ENCODE measurements at places on chromosomes 6 and 20. TPM values are rescaled to one million over a fixed set of nuclear protein-coding genes. Genes with fewer than 3 reads are reported as not detected.
A peak's percentile ranks its signal among the peaks of the same experiment; 100 is the strongest.

DNA sequence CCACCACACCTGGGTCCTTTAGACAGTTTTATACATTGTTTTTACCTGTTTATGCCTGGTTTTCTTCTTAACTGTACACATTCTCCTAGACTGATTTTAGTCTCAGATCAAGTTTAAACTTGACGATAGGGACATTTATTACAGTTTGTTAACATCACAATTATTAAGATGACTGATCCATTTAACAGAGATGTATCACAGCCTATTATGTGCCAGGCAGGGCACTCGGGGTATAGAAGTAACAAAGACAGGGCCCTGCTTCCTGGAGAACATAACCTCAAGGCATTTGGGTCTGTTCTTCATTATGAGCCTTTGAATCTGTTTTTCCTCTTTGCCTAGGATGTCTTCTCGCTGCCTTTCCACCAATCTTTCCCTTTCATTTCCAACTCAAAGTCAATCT lies 380.5 kb downstream of the ESR1 start:
- no peak for DNase-seq

DNA sequence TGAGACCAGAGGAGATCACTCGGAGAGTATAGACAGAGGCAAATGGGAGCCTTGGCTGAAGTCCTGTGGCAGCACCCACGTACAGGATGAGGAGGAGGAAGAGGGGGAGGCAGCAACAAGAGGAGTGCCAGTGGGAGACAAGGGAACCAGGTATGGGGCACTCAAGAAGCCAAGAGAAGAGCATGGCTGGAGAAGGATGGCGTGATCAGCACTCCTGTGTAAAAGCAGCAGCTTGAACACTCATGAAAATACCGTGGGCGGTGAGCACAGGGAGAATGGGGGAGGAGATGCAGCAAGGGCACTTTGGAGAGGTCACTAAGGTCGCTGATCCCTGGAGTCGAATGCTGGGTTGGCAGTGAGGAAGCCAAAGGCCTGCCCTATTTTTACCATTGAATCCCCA lies 51.2 kb upstream of the PRND start:
- DNase-seq: peak; percentile 15

DNA sequence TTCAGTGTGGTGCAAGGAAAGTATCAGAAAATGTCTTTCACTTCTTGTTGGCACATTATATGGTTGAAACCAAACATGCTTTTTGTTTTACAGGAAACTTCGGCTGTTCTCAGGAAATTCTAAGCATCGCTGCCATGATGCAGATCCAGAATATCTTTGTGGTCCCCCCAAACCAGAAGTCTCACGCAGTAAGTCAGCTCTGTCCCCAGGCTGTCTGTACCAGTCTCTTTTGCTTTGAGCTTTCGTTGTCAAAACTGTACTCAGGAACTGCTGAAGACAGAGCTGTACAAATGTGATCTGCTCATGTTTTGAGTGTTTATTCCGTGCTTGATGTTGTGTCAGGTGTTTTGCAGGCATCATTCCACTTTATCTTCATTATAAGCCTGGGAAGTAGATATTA lies 59.6 kb downstream of the DHX35 start:
- DNase-seq: no peak

The VSTM2L gene
- total RNA-seq: 9.2 TPM

The TINAG gene
- total RNA-seq: not detected

DNA sequence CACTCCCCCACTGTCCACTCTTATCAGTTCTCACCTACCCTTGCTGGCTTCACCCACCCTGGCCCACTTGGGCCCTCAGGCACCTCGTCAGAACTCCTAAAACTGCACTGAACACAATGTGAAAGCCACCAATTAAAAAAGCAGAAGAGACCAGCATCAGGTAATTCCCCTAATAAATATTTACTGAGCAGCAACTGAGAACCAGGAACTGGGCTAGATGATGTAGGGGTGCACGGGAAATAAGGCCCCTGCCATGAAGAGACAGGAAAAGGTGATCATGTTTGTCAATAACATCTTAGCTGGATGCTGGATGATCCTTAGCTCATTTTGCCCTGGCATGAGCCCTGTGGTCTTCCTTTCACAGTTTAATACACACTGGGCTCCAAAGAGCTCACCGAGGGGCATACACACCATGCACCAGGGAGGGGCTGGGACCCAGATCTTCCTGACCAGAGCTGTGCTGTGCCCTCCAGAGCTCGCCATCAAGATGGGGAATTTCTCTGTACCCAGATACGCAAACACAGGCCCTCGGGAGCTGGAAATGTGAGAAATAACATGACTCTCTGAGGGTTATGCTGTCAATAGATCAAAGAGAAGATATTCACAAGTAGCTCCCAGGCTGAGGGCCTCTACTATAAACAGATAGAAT lies 113.6 kb upstream of the SLC22A16 start:
- no peak for DNase-seq

DNA sequence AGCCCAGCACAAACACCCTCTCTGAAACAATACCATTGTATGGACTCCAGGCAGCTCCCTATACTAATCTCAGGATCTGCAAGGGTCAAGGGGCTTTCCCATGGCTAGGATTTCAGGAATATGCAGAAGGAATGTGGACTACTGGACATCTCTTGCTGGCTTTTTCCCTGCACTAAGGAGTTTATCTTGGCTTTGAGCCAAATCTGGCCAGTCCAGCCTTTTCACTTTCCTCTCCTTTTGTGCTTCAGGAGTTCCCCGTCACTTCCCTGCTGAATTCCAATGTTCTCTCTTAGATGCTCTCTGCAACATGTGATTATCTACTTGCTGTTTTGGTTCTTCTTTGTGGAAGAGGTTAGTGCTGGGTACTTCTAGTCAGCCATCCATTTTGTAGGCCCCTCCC lies 568.2 kb downstream of the HDGFL1 start:
- DNase-seq: peak; percentile 2

DNA sequence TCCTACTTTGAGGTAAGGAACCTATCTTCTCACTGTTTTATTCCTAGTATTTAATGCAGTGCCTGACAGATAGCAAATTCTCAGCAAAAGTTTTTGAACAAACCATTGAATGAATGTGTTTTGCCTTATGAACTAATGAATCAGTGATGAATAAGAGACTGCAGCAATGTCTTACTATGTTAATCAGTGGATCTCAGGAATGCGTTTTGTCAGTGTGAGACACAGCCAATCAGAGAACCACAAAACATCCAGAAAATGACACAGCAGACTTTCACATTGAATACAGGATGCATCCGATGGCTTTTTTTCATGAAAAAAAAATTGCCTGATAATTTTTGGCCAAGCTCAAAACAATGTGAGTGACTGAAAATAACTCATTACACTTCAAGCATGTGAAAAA lies 270.5 kb downstream of the BMP2 start:
- peak; percentile 82 for DNase-seq

The BPIFB1 gene
- total RNA-seq: not detected

DNA sequence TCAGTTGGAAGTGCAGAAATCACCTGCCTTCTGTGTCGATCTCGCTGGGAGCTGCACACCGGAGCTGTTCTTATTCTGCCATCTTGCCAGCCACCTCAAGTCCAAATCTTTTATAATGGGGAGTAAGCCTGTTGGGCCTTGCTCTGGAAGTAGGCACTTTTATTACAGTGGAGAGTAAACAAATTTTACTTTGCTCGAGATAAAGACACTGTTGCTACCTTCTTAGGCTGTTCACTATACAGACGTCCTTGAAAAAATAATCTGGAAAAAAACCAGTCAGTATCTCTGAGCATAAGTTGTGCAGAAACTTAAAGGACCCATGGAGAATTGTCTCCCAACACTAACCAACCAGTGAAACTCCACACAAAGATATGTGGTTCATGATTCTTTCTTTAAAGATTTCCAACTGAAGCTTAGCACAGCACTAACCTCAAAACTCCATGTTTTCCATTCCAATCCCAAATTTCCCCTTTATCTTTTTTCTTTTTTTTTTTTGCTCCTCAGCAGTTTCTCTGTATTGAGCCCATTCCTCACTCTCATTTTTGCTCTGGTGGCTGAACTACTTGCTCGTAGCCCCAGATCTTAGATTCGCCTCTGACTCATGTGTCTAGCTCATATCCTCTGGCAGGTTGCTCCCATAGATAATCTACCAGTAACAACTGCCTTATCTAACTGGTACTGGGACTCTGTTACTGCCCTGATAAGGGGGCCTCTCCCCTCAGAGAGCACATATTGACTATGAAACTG lies 34.3 kb upstream of the COL9A1 start:
- DNase-seq: no peak

DNA sequence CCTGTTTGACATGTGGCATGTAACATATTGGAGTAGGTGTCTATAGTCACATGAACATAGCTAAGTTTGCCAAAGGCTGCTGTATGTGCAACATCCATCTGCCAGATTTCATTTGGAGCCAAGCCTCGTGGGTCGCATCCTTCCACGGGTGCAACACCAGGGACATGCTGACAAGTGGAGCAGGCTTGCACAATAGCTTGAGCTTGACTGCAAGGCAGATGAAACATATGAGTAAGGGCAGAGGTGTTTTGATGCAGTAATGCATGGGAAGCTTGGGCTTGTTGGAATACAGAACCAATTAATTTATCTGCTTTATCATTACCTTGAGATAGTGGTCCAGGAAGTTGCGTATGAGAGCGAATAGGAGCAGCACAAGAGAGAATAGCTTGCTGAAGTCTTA lies 74.1 kb upstream of the BTN3A2 start:
- no peak for DNase-seq

DNA sequence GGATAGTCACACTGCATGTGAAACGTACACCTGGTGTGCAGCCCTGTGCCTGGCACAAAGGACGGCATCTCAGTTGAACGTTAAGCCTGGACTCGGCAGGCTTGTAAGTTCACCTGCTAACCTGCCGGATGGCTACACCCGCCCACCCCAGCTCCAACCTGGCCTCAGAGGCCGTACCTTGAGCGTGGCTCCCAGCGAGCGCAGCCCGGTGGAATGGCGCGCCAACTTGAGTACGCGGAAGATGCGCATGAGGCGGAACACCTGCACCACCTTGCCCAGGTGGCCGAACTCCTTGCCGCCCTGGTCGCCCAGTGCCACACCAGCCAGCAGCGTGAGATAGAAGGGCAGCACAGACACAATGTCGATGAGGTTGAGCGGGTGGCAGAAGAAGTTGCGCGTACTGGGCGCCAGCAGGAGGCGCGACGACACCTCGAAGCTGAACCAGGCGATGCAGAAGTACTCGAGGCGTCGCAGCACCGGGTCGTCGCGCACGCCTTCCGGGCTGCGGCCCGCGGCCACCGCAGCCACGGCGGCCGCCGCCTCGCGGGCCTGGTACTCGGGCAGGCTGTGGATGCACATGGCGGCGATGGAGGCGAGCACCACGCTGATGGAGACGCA lies 3.3 kb downstream of the KCNS1 start:
- DNase-seq: peak; percentile 61

DNA sequence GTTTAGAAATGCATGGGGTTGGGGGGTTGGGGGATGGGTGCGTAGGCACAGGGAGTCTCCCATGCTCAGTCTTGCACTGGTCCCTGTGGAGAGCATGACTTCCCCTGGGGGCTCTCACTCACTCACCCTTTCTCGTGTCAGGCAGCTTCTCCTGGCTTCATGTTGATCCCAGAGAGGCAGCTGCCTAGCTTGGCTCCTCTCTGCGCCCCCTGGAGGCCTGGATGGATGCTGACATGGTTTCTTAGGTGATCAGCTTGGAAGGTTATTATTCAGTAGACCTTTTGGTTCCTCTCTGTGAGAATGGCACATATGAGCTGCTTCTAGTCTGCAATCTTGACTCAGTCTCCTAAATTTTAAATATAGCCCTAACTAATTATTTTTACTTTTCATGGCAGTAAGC lies 109.3 kb upstream of the FAM83B start:
- DNase-seq: peak; percentile 19

GRCh38 chr6:140039364-140039763 lies 664.9 kb upstream of the CITED2 start:
- DNase-seq: no peak

GRCh38 chr6:5054245-5054873 lies 30.8 kb upstream of the PPP1R3G start:
- peak; percentile 28 for DNase-seq

GRCh38 chr20:10705801-10706459 lies 32.1 kb upstream of the JAG1 start:
- DNase-seq: no peak

DNA sequence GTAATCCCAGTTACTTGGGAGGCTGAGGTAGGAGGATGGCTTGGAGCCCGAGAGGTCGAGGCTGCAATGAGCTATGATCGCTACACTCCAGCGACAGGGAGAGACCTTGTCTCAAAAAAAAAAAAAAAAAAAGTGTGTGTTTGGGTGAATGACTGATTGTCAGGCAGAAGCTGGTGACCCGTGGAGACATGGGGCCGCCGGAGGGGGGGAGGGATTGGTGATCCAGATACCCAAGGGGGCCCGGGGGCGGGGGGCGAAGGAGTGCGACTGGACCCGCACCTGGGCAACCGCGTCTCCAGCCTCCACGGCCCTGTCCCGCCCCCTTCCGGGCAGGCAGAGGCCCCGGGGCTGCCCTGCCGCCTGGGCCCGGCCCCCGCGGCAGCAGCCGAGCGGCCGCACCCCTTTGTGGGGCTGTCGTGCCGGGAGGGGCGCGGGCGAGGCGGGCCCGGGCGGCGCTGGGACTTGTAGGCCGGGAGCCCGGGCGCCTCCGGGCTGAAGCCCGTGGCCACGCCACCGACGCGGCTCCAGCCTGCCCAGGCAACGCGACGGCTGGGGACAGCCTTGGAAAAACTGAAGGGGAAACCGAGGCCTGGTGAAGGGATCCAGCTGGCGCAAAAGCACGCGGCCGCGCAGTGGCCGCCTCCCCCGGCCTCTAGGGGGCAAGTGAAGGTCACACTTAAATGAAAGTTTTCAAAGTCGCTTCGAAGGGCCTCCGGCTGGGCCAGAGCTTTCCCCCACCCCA lies 2.1 kb upstream of the RBM38 start:
- DNase-seq: peak; percentile 78

GRCh38 chr6:166924531-166924930 lies 31.8 kb downstream of the RNASET2 start:
- no peak for DNase-seq

DNA sequence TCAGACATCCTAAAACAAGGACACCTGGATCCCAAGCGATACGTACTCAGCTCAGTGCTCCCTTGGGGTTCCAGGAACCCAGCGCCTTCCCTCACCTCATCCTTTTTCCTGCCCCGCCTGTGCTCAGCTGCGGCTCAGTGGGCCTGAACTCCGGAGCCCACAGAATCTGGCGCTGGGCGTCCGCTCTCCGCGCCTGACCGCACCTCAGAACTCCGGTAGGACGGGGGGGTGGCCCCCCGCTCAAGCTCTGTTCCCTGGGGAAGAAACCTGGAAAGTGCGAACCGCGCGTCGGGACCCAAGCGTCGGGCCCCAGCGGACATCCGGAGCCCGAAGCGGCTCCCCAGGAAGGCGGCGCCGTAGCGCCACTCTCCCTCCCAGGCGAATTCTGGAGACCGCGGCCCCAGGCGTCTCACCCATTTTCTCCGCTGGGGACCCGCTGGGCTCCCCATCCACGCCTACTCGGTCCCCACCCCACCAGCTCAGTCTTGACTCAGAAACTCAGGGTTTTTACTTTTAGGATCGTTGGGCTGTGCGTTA lies 336 bp upstream of the LY6G5C start:
- peak; percentile 79 for DNase-seq

DNA sequence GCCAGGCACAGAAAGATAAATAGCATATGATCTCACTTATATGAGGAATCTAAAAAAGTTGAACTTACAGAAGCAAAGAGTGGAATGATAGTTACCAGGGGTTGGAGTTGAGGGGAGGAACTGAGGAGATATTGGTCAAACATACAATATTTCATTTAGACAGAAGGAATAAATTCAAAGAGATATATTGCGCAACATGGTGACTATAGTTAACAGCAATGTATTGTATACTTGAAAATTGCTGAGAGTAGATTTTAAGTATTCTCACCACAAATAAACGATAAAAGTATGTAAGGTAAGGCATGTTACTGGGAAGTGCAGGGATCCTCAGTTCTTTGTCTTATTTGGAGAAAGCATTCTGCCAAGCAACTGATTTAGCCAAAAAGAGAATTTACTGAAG lies 171.9 kb downstream of the LMBRD1 start:
- peak; percentile 3 for DNase-seq

GRCh38 chr6:108565091-108565766 lies 4.5 kb downstream of the FOXO3 start:
- DNase-seq: peak; percentile 24

All from GM23248 (cell line).